ENCODE measurements at places on chromosomes 12 and 14.
A peak's percentile ranks its signal among the peaks of the same experiment; 100 is the strongest.

DNA sequence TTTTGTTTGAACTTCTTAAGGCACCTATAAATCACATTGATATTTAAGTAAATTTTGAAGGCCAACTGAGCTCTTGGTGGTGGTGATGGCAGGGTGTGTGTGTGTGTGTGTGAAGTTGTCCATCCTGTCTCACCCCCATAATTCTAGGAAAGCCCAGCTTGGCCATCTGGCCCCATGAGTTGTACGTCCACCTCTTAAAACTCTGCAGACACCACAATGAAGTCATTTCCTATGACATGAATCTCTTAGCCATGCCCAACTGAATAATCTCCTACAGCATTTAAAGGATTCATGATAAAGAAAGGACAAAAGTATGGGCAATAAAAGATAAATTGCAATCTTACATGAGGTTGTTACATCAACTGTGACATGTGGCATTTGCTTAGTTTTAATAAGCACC is 123.4 kb downstream of the TTC7B start:
- DNase-seq = no peak

- no peak for DNase-seq
Observed at GRCh38 chr14:44010071-44010470, 497.0 kb downstream of the FSCB start.

GRCh38 chr12:64232196-64232595 is 10.1 kb upstream of the KICS2 start:
- DNase-seq = no peak

- no peak for DNase-seq
Observed at GRCh38 chr14:74934041-74934440, 11.0 kb upstream of the RPS6KL1 start.

- no peak for DNase-seq
Observed at GRCh38 chr12:65534238-65534841, 255.9 kb downstream of the MSRB3 start.

DNA sequence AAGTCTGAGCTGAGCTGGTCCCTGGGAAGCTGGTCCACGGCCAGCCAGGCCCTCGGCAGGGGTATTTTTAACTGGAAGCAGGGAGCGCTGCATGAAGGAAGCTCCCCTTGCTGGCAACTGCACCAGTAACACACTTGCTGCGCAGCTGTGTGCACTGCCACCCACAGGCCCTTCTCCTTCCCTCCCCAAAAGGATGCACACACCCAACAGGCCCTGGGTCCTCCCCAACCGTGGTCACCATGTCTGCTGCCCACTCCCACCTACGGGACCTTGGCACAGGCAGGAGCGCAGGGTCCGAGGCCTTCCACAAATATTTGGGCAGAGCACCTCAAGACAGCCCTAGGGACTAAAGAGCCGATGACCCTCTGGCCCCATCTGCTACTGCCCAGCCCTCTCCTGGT is 157.0 kb upstream of the PRMT8 start:
- DNase-seq = no peak

GRCh38 chr12:123268850-123269249 is 2.8 kb downstream of the CDK2AP1 start:
- no peak for DNase-seq

GRCh38 chr14:75147423-75148071 is 20.7 kb upstream of the NEK9 start:
- DNase-seq = peak; percentile 98

- peak; percentile 34 for DNase-seq
Observed at GRCh38 chr14:77613201-77613600, 3.2 kb downstream of the SPTLC2 start.

GRCh38 chr12:13000925-13001774 is 1.1 kb upstream of the HEBP1 start:
- peak; percentile 55 for DNase-seq

GRCh38 chr12:26009593-26009992 is 51.1 kb downstream of the RASSF8 start:
- no peak for DNase-seq

DNA sequence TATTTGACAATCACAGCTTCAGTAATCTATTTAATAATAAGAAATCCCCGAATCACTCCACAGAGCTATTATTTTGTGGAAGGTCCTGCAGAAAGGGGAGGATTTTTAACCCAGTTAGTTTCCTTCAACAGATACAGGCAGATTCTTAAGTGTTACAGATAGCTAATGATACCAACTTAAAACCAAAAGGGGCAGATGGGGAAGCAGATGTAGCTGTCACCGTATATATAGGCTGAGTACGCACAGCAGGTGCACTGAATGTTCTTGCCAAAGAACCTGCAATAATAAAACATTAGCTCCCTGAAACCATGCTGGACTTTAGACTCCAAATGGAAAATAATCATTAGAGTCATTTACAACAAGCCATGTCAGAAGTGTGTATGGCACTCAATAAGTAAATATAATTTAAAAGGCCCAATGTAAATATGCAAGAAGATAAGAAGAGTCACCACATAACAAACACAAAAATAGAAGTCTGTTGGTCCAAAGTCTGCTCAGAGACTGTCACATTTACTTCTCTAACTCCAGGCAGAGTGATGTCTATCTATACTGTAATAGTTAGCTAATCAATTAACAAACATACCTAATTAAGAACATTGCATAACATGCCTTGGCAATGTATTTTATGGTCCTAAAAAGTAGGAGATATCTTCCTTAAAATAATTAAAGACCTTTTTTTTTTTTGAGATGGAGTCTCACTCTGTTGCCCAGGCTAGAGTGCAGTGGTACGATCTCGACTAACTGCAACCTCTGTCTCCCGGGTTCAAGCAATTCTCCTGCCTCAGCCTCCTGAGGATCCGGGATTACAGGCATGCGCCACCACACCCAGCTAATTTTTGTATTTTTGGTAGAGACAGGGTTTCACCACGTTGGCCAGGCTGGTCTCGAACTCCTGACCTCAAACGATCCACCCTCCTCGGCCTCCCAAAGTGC is 78.8 kb downstream of the SEC23A start:
- DNase-seq = no peak

- DNase-seq = no peak
Observed at GRCh38 chr14:53638966-53639365, 317.7 kb downstream of the BMP4 start.

DNA sequence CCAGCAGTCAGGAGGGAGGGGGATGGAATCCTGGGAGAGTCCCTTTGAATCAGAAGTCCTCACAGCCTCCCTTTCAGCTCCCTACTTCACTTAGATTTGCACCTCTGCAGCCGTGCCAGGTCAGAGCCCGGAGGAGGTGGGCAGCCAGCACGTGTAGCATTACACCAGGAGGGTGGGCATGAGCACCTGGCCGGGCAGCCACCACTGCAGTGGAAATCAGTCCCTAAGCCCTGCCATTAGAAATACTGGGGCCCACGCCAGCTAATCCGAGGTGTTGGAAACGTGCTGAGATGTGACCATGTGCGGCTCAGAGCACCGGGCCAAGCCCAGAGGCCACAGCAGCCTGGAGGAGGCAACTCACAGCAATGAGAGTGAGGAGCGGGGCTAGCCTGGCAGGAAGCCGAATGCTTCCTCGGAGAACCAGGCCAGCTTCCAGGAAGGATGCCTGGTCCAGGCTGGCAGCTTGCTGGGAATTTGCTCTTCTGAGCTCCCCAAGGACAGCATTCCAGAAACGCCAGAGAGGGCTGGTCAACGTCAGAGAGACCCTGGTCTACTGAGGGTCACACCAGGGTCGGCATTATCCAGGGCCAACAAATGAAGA is 9.4 kb upstream of the CACNA2D4 start:
- peak; percentile 40 for DNase-seq

DNA sequence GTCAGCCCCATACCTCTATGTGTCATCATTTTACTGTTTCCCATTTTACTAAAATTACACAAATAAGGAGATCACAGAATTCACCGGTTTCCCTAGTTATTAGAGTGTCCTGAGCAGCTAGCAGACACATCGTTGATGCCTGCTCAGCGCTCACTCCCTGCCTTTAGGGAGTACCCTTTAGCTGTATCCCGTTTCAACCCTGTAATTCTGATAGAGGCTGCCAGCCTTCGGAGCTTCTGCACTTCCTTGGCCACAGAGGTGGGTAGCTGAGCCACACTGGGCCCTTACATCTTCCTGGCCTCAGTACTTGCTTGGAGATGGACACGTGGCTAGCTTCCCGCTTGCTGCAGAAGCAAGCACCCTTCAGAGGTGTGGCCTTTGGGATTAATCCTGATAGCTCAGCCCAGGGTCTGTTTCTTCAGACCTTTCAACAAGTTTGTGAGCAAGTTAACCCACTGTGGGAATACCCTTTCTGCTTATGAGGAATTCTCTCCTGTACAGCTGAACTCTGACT is 14.3 kb upstream of the FBXW8 start:
- DNase-seq = no peak

GRCh38 chr14:70181276-70181675 is 7.5 kb downstream of the SLC8A3 start:
- no peak for DNase-seq

GRCh38 chr12:122473543-122474323 is 27.0 kb downstream of the ZCCHC8 start:
- DNase-seq = peak; percentile 51

- DNase-seq = no peak
Observed at GRCh38 chr14:59638885-59639284, 62.3 kb upstream of the CCDC175 start.

DNA sequence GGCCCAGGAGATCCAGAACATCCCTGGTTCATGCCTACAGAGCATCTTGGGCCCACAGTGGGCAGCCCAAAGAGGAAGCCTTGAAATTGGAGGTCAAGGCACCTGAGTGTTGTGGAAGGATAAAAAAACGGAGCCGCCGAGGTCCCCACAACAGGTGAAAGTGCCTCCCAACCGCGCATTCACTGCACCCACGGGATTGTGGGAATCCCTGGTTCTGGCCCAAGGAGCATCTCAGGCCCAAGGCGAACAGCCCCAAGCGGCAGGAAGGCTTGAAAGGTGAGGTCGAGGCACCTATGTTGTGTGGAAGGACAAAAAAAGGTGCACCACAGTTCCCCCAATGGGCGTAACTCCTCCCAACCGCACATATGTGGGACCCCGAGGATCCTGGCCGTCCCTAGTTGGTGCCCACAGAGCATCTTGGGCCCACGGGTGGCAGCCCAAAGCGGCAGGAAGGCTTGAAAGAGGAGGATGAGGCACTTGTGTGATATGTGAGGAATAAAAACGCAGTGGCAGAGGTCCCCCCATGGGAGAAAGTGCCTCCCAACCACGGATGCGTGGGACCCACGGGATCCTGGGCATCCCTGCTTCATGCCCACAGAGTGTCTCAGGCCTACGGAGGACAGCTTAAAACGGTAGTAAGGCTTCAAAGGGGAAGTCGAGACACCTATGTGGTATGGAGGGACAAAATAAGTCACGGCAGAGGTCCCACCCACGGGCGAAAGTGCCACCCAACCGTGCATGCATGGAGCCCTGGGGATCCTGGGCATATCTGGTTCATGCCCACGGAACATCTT is 583.9 kb downstream of the ALG10 start:
- no peak for DNase-seq

DNA sequence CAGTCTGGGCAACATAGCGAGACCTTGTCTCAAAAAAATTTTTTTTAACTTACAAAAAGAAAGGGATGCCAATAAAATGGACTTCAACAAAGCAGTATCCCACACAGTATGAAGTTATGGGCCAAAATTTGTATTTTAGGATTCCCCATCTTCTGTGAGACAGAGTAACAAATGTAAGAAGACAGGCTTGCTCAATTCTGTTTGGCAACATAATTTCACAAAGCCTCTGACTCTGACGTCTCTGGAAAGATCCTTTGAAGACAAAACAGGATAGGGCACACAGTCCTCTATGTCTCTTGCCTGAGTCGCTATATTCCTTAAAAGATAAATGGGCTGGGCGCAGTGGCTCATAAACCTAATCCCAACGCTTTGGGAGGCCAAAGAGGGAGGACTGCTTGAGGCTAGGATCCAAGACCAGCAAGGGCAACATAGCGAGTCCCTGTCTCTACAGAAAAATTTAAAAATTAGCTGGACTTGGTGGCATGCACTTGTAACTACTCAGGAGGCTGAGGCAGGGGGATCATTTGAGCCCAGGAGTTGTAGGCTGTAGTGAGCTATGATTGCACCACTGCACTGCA is 1.1 kb upstream of the HOMEZ start:
- peak; percentile 36 for DNase-seq

- DNase-seq = peak; percentile 15
Observed at GRCh38 chr12:103742349-103742932, 98.6 kb downstream of the NT5DC3 start.

DNA sequence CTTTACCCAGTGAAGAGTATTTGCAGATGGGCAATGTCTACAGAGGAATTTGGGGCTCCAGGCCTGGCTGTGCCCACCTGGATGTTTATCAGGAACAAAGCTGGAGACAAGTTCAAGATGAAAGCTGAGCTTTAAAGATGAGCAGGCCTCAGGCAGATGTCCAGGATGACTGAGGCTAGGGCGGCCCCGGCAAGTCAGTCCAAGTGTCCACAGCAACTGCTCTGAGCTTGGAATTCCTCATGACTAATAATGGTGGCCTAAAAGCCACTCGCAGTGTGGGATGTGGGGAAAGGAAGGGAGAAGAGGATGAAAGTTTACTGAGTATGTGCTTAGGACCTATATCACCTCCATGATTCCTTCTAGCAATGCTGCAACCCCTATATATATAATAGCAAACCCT is 128.2 kb upstream of the NOS1 start:
- no peak for DNase-seq

GRCh38 chr14:30295980-30296379 is 263.0 kb upstream of the G2E3 start:
- DNase-seq = no peak

- peak; percentile 97 for DNase-seq
Observed at GRCh38 chr12:98644712-98645571, at the start of the genes APAF1 and IKBIP. TSS of gene APAF1 (plus strand) at chr12:98645290. CDS start at chr12:98648360, 3,070 bp downstream. TSS of gene IKBIP (minus strand) at chr12:98644788. CDS start at chr12:98644701, 87 bp downstream.

DNA sequence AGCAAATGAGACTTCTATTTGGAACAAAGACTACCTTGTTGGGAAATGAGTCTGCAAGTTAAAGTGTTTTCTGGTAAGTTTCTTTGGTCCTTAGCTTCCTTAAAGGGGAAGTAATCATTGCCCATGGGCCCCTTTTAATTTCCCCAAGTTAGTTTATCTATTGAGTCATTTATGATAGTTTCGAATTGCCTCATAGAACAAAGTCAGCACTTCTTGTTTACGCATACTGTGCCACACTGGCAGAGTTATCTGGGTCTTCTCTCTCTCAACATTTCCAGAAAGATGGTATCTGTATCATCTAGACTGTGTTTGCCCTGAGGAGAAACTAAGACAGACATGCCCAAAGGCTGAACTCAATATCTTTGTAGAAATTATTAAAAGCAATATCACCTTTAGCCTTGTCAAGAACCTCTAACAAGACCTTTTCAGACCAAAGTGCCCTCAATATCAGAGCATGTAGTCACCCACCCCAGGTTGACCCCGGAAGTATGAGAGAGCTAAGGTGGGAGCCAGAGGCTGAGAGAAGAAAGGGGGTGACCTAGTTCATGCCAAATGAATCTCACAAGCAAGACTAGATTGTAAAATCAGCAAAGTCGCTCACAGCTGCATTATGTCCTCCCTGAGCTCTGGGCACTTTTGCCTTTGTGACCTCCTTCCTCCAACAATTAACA is 40.0 kb downstream of the GPR65 start:
- no peak for DNase-seq
